ENCODE measurements at places on chromosomes 16 and 17. TPM values are rescaled to one million over a fixed set of nuclear protein-coding genes. Genes with fewer than 3 reads are reported as not detected.

AKAP10 gene
- 10.7 TPM for total RNA-seq

ASIC2 gene
- total RNA-seq = 0.34 TPM

HOXB1 gene
- not detected for total RNA-seq

AARSD1 gene
- 31.5 TPM for total RNA-seq

ASPA gene
- total RNA-seq = under 0.01 TPM
